Effector CD8-positive, alpha-beta T cell (primary cell): ENCODE measurements at places on chromosomes 7 and 10.

DNA sequence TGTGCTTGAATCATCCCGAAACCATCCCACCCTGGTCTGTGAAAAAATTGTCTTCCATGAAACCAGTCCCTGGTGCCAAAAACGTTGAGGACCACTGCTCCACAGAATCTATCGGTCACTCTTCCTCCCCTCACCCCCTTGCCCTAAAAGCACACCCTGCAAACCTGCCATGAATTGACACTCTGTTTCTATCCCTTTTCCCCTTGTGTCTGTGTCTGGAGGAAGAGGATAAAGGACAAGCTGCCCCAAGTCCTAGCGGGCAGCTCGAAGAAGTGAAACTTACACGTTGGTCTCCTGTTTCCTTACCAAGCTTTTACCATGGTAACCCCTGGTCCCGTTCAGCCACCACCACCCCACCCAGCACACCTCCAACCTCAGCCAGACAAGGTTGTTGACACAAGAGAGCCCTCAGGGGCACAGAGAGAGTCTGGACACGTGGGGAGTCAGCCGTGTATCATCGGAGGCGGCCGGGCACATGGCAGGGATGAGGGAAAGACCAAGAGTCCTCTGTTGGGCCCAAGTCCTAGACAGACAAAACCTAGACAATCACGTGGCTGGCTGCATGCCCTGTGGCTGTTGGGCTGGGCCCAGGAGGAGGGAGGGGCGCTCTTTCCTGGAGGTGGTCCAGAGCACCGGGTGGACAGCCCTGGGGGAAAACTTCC, 784 bp upstream of the SERPINE1 start:
- no peak for DNase-seq

- DNase-seq, result no peak
These were observed 113.6 kb upstream of the SEM1 start for GRCh38 chr7:96823274-96823673.

GRCh38 chr7:36949711-36950600, 225.7 kb upstream of the AOAH start:
- DNase-seq, result no peak

DNA sequence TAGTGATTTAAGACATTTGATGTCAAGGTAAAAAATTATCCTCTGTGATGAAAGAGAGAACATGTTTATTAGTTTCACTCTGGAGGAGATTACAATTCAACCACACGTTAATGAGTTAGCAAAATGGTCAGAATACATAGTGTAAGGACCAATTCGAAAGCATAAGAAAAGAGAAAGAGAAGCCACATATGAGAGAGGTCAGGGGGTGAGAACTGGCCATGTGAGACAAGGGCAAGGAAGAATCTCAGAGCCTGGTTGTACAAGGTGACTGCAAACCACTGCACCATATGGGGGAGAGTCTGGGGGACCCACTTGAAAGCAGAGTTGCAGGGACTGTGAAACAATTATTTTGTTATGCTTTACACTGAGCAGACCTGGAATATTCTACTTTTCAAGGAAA, 27.7 kb upstream of the BET1 start:
- no peak for DNase-seq

GRCh38 chr10:79905322-79906314, 43.3 kb downstream of the SFTPD start:
- DNase-seq, result no peak

GRCh38 chr7:44195889-44196288, 4.9 kb upstream of the YKT6 start:
- no peak for DNase-seq
